Left kidney (tissue), 8 donors: ENCODE measurements at places on chromosomes 7 and 10. TPM values are rescaled to one million over a fixed set of nuclear protein-coding genes. Genes with fewer than 3 reads are reported as not detected.

- peak; percentile 58 for DNase-seq
Measured at GRCh38 chr7:73606801-73607691, 17.3 kb downstream of the MLXIPL start.

- DNase-seq: no peak
Measured at GRCh38 chr7:47578579-47579270, 3.2 kb downstream of the TNS3 start.

- no peak for DNase-seq
Measured at GRCh38 chr7:68414631-68415425, 1183.4 kb upstream of the AUTS2 start.

- no peak for DNase-seq
Measured at GRCh38 chr7:108973075-108973474, 403.4 kb downstream of the DNAJB9 start.

DNA sequence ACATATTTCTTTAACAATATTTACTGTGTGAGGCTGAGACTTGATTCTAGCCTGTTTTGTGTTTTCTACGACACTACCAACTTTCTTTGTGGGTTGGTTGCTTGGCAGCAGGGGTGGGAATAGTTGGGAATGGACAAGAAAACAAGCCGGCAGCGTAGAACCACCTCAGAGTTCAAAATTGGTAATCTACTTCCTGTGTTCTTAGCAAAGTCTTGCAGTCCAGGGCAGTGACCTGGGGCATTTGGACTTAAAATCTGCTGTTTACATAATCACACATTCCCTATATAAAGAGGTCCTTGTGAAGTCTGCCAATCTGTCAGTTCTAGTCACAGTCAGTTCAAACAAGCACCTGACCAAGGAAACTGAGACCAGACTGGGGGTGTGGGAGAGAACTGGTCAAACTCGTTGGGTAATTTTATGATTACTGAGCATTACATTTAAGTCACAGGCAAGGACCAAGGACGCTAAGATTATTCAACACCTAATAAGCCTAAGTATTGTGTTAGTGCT is 167.9 kb downstream of the CPEB3 start:
- DNase-seq: no peak

- no peak for DNase-seq
Measured at GRCh38 chr10:8060010-8060703, 5.7 kb downstream of the GATA3 start.

- DNase-seq: no peak
Measured at GRCh38 chr10:15231426-15231825, 62.9 kb upstream of the NMT2 start.

DNA sequence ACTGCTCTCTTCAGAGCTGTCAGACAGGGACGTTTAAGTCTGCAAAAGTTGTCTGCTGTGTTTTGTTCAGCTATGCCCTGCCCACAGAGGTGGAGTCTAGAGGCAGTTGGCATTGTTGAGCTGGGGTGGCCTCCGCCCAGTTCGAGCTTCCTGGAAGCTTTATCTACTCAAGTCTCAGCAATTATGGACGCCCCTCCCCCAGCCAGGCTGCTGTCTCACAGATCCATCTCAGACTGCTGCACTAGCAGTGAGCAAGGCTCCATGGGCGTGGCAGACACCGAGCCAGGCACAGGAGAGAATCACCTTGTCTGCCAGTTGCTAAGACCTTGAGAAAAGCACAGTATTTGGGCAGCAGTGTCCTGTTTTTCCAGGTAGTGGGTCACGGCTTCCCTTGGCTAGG is 98.1 kb downstream of the SDHAF3 start:
- DNase-seq: no peak

DNA sequence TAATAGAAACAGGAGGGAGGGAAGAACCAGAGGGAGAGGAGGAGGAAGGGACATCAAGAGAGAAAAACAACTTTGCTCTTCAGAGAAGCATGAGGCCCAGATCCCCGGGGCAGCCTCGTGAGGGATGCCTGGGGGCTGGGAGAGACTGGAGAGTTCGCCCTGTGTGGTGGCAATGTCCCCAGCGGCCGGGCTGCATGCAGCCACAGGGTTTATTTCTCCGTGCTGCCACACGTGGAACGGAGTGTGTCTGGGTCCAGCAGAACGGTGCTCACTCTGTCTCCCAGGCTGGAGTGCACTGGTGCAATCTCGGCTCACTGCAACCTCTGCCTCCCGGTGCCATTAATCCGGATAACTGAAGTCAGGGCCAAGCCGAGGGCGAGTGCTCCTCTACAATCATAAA is 257.7 kb downstream of the ACTR3B start:
- DNase-seq: no peak

GRCh38 chr7:128437426-128438332 is 18.0 kb upstream of the HILPDA start:
- no peak for DNase-seq

- DNase-seq: no peak
Measured at GRCh38 chr7:30241767-30242166, 42.6 kb upstream of the ZNRF2 start.

DNA sequence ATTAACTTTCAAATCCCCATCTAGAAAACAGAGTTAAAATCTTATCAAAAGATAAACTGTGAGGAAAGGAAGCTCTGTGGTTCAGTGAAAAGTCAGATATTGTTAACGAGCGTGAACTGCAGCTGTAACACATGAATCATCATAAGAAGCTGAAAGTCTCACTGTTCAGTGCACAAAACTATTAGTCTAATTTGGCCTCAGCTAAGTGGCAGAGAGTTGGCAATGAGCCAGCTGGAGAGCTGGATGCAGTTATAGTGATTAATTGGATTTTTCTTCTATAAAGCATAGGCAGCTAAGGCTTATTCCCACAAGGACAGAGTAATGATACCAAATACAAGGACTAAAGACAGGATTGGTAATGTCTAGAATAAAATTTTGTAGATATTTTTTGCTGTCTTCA is 101.1 kb upstream of the ABCB5 start:
- peak; percentile 77 for DNase-seq

DNA sequence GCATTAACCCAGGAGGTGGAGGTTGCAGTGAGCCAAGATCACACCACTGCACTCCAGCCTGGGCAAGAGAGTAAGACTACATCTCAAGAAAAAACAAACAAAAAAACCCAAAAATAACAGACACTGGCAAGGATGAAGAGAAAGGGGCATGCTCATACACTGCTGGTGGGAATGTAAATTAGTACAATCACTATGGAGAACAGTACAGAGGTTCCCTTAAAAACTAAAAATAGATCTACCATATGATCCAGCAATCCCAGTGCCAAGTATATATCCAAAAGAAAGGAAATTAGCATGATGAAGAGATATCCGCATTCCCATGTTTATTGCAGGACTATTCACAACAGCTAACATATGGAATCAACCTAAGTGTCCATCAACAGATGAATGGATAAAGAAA is 66.4 kb upstream of the PLA2G12B start:
- no peak for DNase-seq

DNA sequence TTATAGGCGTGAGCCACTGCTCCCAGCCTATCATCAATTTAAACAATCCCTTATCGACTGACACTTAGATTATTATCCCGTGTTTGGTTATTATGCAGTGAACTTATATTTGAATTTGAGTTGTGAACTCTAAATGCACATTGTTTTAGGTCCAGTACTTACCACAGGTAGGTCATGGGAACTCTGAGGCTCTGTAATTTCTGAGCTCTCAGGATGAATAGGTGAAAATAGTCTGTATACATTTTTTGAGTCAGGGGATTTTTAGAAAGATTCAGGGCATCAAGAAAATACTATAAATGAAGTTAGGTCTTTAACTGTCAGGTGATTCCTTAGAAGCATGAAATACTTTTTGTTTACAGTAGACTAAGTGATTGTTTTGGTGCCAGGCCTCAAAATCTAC is 8.8 kb downstream of the CCDC136 start:
- DNase-seq: no peak

- DNase-seq: no peak
Measured at GRCh38 chr7:42611961-42612360, 299.9 kb downstream of the C7orf25 start.

- no peak for DNase-seq
Measured at GRCh38 chr10:114498413-114499111, 94.3 kb upstream of the AFAP1L2 start.

DNA sequence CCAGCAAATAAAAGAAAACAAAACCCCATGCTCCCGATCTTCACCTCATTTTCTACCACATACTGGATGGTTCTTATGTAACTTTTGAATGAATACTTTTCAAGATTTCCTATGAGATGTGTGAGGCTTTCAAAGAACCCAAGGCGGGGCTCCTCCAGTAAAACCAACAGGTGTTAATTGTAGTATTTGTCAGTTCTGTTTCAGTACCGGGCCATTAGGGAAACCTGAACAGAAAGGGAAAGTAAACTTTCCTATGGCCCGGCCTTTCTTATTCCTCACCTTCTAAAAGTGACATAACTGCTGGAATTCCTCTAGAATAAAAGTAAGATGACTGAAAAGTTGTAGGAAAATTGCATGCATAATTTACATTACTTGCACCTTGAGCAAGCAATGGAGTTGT is 672.9 kb downstream of the MAGI2 start:
- no peak for DNase-seq

DNA sequence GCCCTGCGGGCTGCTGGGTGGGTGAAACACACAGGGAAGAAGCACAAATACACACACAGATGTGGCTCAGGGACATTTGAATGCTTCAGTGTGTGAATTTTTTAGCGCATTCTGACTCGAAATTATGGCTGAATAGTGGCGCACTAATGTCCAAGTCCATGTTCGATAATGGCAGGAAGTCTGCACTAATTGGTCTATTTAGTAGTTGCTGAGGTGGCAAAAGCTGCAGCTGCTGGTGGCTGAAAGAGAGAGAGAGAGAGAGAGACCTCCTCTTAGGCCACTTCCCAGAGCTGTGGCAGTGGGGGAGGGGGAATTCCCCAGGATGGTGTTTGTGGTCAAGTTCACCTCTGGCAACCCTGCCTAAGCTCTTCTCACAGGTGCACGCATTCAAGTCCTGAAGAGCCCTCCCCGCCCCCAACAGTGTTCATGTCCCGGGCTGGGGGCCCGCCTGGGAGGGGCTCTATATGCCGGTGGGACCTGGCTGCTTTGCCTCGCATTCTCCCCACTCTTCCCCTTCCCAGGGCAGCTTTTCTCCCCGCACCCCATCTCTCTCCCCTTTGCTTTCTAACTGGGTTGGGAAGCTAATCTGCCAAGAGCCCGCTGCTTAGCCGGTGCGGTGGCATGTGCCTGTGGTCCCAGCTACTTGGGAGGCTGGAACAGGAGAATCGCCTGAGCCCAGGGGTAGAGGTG is 6.0 kb upstream of the MNX1 start:
- DNase-seq: no peak

GRCh38 chr7:154795437-154795836 is 207.5 kb downstream of the PAXIP1 start:
- DNase-seq: no peak

DNA sequence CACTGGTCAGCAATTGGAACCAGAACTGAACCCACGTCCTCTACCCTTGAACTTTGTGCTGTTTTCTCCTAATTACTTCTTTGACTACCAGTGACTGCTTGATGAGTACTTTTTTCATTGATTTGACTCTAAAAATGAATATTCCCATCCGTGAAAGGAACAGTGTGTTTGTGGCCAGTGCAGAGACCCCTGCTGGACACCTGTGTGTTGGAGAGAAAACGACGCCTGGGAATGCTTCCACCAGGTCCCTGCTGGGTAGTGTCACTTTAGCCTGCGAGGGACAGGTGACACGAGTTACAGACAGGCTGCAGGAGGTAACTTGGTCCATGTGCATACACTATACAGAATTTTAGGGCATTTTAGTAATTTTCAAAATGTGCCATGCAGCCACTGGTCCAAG is 6.8 kb upstream of the GJD4 start:
- DNase-seq: no peak

- DNase-seq: no peak
Measured at GRCh38 chr7:88775838-88776237, 16.3 kb downstream of the ZNF804B start.

DNA sequence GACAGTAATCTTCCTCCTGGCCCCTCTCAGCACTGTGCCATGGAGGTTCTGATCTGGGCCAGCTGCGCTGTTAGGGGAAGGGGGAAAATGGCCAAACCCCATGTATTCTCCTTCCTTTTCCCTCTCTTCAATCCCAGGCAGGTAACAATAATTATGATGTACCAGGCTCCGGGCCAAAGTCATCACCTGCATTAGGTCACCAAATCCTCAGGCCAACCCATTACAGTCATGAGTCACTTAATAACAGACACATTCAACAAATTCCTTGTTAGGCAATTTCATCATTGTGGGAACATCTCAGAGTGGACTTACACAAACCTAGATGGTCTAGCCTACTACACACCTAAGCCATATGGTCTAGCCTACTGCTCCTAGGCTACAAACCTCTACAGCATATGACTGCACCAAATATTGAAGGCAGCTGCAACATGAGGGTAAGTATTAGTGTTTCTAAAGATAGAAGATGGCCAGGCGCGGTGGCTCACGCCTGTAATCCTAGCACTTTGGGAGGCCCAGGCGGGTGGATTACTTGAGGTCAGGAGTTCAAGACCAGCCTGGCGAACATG is 2.2 kb upstream of the HSPB1 start:
- DNase-seq: no peak

DNA sequence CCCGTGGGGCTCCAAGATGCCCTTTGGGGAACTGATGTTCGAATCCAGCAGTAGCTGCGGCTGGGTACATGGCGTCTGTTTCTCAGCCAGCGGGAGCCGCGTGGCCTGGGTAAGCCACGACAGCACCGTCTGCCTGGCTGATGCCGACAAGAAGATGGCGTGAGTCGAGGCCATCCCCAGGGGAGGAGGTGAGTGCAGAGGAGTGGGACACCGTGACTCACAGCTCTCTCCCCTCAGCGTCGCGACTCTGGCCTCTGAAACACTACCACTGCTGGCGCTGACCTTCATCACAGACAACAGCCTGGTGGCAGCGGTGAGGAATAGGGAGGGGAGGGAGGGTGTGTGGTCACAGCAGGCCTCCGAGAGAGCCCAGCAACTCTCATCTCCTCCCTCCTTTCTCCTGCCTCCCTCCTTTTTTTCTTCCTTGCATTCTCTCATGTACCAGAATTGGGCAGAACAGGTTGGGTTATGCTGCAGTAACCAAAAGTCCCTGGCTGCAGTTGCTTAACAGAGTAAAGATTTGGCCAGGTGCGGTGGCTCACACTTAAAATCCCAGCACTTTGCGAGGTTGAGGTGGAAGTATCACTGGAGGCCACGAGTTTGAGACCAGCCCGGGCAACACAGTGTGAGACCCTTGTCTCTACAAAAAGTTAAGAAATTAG is 16.5 kb downstream of the ARPC1B start:
- no peak for DNase-seq

GRCh38 chr7:43583424-43584194 is 701 bp downstream of the STK17A start:
- DNase-seq: peak; percentile 50

GRCh38 chr10:36412942-36413341 is 712.5 kb upstream of the ANKRD30A start:
- DNase-seq: no peak

GSTO1 gene
- polyA plus RNA-seq: 87.5 TPM

INA gene
- 0.53 TPM for polyA plus RNA-seq

NUTM2A gene
- 3.6 TPM for polyA plus RNA-seq

TNS3 gene
- 87.4 TPM for polyA plus RNA-seq

CACNB2 gene
- polyA plus RNA-seq: 5.8 TPM

SFRP4 gene
- polyA plus RNA-seq: 2.2 TPM

EIF5AL1 gene
- 1.4 TPM for polyA plus RNA-seq

NCAPG2 gene
- 34.2 TPM for polyA plus RNA-seq

SNCG gene
- polyA plus RNA-seq: 12.4 TPM

ARHGEF35 gene
- 24.0 TPM for polyA plus RNA-seq

CDC123 gene
- polyA plus RNA-seq: 132 TPM
